Stimulated activated CD8-positive, alpha-beta memory T cell treated with anti-CD3 and anti-CD28 coated beads, Interleukin-2, amount 100 ng/mL, for 1 hour (primary cell): ENCODE measurements at places on chromosomes 12 and 14.

GRCh38 chr12:73301530-73301929 lies 1029.4 kb downstream of the TRHDE start:
- no peak for DNase-seq

DNA sequence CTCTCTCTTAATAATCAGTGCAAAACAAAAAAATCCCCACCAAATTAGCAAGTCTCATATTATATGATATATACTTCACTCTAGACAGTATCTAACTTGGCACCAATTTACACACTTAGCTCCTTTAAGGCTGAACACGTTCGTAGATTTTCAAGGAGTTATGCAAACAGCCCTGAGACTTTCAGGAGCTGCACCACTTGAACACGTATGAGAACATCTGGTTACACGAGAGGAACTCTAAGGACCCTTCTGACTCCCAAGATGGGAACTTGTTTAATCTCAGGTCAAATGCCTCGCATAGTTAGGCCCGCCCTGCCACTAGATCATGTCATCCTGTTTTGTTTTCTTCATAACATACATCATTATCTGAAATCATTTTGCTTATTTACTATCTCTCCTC lies 10.0 kb downstream of the SPRING1 start:
- DNase-seq = no peak

GRCh38 chr12:14554281-14555007 lies 13.2 kb downstream of the PLBD1 start:
- no peak for DNase-seq

DNA sequence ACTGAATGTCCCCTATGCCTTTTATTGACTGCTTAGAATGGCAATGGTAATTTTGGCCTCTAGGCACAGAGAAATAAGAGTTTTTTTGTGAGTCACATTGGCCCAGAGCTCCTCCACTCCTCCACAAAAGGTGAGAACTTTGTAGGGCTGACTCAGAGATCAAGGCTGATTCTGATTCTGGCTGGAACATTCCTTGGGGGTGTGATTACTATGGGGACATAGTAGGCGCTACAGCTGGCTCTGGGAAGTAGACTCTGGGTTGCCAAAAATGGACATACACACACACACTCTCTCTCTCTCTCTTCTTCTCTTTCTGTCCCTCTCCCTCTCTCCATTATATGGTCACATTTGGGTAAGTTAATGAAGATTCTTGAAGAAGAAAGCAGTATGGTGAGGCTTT lies 174.6 kb upstream of the DDHD1 start:
- no peak for DNase-seq

- no peak for DNase-seq
Measured at GRCh38 chr14:104464907-104465306, 114.7 kb upstream of the C14orf180 start.

- no peak for DNase-seq
Measured at GRCh38 chr12:128026696-128027574, 240.0 kb upstream of the TMEM132C start.

GRCh38 chr14:36818246-36818645 lies 156.6 kb downstream of the PAX9 start:
- DNase-seq = no peak

- DNase-seq = no peak
Measured at GRCh38 chr14:24082411-24083080, 11.2 kb downstream of the CPNE6 start.
